ENCODE measurements at places on chromosomes 12 and 14.

GRCh38 chr14:21668377-21668776 is 5.2 kb downstream of the OR4E1 start:
- DNase-seq, result no peak

DNA sequence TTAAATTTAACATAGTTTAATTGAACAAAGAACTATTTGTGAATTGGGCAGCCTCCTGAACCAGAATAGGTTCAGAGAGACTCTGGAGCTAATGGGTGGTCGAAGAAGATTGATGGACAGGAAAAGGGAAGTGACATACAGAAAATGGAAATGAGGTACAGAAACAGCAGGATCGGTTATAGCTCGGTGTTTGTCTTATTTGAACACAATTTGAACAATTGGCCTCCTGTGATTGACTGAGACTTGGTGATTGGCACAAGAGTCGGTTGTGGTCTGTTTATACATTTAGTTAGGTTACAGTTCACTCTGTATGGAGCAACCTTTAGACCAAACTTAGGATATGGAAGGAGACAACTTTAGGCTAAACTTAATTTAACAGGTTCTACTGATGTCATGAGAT is 18.4 kb upstream of the CFL2 start:
- no peak for DNase-seq

GRCh38 chr12:90543841-90544240 is 411.1 kb downstream of the CCER1 start:
- no peak for DNase-seq

GRCh38 chr14:100537446-100538350 is 49.5 kb downstream of the BEGAIN start:
- no peak for DNase-seq

GRCh38 chr12:3202734-3203446 is 125.7 kb downstream of the TSPAN9 start:
- DNase-seq, result peak; percentile 60
